ENCODE measurements at places on chromosomes 4 and X.

- no peak for DNase-seq
Measured at GRCh38 chrX:152074163-152074562, 64.2 kb downstream of the MAGEA10 start.

DNA sequence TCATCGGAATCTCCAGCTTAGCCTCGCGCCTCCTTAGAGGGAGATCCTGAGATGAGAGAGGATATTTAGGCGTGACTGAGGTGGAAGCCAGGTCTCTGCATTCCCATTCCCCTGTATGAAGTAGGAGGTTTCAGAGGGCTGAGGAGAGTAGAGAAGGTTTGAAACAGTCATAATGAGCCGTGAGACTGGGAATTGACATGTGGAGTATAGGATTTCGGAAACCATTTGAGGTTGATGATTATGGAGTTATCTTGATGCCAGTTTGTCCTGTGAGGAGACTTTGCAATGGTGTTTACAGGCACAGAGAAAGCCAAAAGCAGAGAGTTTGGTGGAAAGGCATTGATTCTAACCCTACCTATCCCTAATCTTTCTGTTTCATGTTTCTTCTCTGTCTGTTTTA is 2.0 kb downstream of the CHST7 start:
- no peak for DNase-seq

DNA sequence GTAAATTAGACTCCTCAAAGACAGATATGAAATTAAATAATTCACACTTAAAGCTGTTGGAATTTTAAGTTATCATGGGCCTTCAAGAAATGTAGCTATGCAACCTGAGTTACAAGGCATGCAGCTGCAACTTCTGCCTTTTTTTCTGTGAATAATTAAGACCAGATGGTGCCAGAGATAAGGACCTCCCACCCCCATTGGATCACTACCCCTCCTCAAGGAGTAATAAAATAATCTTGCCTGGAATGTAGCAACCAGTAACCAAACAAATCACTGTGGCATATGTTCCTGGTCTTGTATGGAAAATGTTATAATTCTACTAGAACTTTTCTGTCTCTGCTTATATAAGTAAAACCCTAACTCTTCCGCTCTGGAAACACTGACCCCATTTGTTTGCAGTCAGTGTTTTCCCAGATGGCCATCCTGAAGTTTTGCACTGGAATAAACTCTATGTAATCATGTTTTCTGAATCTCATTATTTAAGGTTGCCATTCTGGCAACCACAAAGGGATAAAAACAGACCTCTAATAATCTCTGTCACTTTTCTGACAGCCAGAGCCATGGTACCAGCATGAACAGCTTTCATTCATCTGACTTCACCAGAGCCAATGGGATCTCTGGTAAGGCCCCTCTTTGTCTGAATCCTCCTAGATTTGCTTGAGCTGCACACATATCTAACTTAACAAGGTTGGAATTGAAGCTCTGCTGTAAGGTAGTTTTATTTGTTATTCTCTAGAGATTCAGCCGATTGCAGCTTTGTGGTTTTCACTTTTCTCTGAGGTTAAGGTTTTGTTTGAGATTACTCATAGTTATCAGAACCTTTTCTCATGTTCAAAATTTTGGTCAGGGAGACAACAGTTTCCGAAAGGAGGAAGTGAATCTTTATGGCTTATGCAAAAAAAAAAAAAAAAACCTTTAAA is 274.6 kb downstream of the NAF1 start:
- DNase-seq = no peak

- DNase-seq = no peak
Measured at GRCh38 chr4:125388613-125389012, 73.9 kb downstream of the FAT4 start.

DNA sequence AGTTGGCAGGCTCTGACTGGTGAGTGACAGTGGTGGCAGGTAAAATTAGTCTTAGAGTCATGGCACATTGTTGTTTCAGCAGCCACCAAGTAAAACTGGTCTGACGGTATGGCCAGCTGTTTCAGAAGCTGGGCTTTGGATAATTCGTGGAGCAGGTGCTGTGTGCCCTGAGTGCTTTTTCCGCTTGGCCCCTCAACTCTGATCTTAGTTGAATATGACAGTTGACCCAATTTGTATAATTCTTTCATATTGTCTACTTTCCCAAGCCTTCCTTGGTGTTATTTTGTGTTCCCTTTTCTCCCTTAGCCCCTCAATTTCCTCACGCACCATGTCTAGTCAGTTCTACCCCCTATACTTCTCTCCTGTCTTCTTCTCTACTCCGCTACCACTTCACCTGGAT is 32.0 kb downstream of the CDS1 start:
- DNase-seq = no peak

- DNase-seq = no peak
Measured at GRCh38 chr4:146146918-146147317, 28.6 kb upstream of the LSM6 start.

GRCh38 chrX:131901546-131901945 is 121.6 kb upstream of the STK26 start:
- DNase-seq = no peak

DNA sequence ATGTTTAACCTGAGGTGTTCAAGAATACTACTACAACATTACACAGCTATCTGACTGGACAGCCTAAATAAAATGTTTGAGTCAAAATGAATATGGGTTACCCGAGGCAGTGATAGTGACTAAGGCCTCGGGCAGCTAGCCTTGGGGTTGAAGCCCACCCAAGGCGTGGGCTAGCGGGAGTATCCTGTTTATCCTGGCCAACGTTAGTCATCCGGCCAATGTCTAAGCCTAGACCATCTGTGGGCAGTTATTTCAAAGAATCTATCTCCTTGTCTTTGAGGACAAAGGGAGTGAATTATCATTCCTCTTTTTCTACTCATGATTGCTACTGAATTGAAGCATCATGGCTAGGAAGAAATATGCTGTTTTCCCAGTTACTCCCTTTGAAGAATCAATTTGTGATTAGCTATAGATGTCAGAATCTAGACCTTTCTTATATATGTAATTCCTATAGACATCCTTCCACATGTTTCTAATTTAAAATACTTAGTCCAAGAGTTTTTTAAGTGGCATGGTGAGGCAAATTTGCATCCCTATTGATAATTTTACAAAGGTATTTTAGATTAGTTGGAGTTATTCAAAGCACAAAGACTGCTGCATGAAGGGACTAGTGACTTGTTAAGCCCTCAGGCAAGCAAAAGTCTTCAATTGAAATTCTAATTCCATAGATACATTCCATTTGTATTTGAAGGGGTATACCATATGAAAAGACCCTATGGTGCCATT is 6.0 kb upstream of the PDGFC start:
- peak; percentile 26 for DNase-seq

DNA sequence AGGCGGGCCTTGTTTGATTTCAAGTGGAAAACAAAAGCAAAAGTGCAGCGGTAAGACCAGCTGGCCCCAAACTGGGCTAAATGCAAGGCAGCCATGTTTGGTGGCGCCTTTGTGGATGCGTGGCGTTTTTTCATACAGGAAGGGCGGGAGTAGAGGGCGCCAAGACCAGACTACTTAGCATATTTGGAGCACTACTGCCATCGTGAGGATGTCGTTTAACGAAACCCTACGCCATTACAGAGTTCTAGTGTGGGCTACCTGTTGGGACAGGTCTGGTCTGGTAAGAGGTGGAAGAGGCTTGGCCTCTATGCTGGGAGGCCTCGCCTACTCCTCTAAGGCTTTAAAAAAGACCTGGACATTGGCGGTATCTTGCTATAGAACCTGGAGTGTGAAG is 230.7 kb upstream of the STK26 start:
- peak; percentile 93 for DNase-seq

DNA sequence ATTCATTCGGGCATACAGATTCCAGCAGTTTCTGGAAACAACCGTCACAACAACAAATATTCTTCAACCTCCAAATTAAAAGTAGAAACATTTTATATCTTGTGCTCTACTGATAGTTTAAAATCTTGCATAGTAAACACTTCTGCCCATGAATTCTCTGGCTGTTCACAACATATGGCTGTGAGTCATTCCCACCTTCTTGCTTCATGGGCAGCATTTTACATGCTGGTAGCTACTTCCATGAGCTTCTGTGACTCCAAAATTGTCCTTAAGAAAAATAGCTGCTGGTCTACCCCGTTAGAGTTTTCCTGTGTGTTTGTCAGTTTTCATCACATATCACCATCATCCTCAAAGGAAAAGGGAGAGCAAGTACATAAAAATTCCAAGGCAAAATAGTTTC is 22.7 kb downstream of the PNPLA4 start:
- no peak for DNase-seq

- DNase-seq = peak; percentile 37
Measured at GRCh38 chrX:70998411-70999027, 67.6 kb upstream of the SLC7A3 start.
